SK-N-SH treated with all-trans-retinoic acid at 6 μM for 48 hours (cell line): ENCODE measurements at places on chromosomes 6 and 20.

DNA sequence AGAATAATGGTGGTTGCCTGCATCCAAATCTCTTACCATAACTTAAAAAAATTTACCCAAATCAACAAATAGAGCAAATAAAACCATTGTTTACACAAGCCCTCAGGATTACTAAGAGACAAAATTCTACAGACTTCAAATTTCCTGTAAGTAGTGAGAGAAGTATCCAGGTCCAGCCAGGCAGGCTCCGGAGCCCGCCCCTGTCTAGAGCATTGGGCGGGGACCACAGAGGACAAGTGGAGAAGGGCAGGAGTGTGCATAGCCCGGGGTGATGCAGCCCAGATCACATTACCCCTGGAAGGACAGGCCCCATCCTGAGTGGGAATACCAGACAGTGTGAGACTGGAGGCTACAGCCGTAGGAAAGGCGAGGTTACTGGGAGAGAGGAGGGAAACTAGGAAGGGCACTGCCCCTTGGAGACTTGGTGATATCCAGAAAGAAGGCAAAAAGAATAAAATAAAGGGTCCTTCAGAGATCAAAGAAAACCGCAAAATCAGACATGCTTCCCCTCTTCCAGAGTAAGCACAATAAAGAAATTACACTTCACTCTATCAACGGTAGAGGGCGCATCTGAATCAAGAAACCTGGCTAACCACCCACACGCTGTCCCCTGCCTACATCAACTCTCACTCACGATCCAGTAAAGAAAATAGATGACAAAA, 26.6 kb downstream of the RIN2 start:
- peak; percentile 92 for ATAC-seq

DNA sequence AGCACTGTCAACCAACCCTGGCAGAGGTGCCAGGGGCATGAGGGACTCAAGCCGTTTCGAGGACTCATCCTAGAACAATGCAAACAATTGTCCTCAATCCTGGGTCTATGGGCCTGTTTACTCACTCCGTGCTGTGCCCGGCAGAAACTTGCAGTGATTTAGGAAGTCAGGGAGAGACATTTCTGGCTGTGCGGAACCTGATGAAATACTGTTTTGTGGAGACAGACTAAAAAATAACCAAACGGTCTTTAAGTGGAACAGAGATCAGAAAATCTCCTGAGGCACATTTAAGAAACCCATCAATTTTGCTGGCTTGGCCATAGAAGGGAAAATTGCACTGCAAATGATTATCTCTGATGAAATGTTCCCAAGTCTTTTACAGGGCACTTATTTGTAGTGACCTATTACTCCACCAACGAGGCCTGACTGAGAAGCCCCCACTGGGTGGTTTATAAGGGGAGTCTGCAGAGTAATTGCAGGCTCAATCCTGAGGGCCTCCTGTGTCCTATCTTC, 79.8 kb upstream of the KCNK16 start:
- no peak for ATAC-seq

- no peak for ATAC-seq
These were observed 30.1 kb downstream of the CYB5R4 start for GRCh38 chr6:83889621-83890020.

DNA sequence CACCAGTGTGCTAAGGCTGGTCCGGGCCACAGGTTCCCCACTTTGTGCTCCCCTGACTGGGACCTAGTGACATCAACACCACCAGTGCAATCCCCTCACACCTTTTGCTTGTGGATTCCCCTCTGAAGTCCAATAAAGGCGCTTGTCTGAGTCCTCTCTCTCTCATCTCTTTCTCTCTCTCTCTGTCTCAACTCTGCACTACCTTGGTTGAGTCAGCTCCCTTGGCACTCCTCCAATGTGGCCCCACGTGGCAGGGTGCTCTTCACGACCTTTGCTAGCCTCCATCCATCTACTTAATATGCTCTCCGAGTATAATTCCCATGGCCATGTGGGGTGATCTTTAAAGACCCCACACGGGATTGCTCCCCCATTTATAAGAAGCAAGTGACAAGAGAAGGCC, 385.0 kb downstream of the CD83 start:
- no peak for ATAC-seq

DNA sequence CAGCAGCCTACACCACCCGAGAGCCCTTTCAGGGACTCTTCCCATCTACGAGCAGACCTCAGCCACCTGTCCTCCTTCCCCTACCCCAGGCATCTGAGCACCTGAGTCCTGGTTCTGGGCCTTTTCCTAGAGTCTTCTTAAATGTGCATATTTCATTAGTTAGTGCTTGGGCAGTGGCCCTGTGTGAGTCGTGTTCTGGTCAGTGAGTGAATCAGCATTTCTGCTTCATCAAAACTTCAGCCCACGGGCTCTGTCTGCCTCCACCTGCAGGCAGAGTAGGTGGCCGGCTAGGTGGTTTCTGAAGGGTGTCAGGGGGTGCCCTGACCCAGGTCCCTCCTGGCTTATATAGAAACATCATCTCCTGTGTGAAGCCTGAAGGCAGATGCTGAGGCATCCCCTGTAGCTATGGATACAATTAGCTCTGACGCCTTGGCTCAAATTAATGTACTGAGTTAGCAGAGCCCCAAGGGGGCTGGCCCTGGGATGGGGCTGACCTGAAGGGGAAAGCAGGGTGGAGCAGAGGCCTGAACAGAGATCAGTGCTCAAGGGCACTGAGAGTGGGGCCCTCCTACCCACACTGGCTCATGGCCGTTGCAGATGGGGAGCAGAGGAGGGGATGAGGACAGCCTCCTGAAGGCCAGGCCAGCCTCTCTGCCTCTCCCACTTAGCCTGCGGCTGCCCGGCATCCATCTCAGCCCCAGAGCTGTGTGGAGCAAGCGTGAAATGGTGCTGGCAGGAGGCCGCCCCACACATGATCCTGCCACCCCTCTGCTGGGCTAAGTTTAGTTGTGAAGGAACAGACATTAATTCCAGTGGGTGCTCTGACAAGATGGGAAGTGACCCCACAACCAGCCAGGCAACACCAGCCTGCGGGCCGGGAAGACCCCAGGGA, 13.6 kb downstream of the IP6K3 start:
- no peak for ATAC-seq

DNA sequence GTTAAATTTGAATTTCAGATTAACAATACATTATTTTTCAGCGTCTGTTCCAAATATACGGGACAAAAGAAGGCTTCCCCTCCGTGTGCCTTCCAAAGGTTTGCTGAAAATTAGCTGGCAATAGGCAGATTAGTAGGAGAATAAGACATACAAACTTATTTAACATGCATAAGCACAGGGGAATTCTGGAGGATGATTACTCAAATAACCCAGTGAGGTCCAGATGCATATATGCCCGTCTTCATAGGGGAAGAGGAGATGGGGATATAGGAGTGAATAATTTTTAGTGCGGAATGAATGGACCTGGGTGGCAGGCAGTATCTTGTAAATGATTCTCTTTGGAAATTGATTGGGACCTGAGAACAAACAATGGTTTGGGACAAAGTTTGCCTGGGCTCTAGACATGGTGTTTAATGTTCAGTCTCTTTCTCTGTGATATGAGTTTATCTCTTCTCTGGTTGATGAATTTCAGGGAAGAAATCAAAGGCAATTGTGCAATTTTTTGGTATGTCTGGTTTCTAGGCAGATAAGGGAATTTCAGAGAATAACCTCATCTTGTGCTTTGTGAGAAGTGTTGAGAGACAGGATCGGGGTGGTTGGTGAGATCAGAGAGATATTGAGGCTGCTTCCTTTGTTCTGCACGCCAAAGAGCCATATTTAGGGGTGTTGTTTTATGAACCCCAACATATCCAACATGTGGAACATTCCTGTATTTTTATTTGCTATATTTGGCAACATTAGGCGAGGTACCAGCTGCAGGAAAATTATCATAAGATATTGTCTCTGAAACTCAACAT, 63.7 kb downstream of the MKKS start:
- no peak for ATAC-seq

DNA sequence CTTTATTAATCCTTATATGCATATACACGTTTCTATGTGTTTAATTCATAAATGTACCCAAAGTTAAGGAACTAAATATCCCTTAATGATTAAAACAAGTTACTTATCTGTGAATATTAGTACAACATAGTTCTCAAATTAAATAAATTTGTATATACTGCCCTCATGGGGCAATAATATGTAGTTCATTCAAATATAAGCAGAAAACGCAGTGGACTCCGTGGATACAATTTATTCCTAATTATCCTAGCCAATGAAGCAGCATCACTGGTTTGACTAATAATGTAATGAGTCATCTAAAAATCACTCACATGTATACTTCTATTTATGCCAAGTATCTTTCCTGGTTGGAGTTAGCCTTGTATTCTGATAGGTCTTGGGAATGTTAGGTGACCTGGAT, 111.6 kb downstream of the TBC1D32 start:
- ATAC-seq = peak; percentile 71

DNA sequence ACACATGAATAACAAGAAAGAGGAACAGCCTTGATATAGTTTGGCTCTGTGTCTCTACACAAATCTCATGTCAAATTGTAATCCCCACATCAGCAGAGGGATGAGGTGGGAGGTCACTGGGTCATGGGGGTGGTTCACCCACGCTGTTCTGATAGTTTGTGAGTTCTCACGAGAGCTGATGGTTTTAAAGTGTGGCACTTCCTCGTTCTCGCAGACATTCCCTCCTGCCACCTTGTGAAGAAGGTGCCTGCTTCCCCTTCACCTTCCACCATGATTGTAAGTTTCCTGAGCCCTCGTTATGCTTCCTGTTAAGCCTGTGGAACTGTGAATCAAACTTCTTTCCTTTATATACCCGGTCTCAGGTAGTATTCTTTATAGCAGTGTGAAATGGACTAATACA, 13.1 kb downstream of the SRPK1 start:
- ATAC-seq = no peak

DNA sequence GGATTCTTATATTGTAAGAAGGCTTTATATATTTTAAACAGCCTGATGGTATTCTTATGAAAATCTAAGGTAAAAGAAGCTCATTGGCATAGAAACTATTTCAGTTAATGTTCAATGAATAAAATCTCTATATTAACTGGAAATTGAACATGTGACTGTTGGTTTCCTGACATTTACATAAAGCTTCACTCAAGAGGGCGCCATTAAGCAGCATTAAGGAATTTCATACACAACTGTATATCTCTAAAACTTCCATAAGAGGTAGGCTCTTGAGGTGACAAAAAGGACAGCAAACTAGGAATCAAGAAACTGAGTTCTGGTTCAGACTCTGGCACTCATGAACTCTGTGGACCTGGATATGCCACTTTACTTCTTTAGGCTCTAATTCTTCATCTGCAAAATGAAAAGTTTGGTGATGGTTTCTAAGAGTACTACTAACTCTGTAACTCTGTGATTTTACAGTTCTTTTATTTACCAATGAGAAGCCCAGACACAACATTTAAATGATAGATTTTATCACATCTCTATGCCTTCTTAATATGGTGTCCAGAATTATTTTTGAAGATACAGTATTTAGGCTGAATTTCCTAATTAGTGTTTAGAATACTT, 147.5 kb downstream of the FLRT3 start:
- ATAC-seq = peak; percentile 88

- no peak for ATAC-seq
These were observed 154.2 kb upstream of the TSHZ2 start for GRCh38 chr20:52817981-52818380.

DNA sequence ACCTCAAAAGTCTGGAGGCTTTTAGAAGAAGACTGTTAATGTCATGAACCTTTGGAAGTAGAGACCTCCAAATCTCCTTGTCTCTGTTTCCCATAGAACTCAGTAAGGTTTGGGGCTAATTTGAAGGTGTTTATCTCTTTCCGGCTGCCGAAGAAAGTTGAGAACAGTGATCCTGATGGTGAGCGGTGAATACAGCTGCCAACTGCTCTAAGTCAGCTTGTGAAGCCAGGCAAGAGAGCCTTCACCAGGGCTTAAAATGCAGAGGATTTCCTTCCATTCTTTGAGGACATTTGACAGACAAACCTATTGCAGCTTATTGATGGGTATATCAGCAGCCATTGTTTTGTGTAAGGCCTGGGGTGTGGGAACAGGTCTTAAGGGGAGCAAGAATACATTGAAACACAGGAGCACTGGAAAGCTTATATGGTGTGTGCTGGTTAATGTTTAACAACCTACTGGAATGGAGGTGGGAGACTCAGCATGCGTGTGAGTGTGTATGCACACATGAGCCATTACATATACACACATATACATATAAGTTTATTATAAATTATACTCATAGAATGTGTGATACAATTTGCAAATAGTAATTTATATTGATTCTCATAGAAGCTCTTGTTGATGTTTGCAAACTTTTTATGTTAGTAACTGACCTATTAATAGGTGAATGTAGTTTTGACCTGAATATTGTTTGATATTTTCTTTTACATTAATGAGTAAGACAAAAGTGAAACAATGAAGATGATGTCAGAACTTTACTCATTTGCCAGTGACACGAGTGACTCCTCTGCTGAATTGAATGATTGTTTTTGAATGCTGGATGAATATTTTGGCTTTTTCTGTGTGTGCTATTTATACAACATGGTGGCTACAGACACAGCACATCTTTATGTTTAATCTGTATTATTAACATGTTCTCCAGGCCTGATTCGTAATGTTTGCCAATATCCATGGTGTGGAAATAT, 18.1 kb downstream of the PLEKHG1 start:
- ATAC-seq = no peak

DNA sequence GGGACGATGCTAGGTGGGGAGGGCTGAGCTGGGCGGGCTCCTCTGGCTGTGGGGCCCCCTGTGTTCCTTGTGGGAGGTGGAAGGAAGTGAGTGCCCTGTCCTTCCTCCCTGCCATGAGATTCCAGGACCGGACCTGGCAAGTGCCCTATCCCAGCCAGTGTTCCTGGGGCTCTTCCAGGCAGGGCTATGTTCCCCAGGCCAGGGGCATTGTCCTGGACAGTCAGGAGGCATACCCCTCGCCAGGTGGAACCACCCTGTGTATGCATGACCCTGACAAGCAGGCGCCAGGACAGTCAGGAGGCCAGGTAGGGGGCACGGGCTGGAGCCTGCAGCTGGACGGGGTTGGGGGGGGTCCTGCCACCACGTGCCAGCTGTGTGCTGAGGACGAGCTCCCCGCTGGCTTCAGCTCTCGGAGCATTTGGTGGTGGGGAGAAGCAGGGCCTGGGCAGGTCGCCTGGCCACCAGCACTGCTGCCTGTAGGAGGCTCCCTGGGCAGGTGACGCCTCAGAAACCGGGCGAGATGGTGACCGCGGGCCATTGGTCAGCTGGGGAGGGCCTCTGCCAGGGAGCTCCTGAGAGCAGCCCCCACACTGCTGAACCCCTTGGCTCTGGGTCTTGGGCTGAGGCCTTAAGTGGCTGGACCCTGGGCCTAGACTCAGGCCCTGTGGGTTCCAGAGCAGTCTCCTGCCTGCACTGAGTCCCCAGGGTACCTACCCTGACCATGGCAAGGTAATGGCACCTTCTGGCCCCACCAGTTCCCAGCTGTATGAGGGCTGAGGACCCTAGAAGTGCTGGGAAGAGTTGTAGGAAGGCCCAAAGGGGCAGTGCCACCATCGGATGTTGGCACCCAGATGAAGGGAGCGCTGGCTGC, 694 bp downstream of the SLC17A9 start:
- ATAC-seq = no peak

- no peak for ATAC-seq
These were observed 5.7 kb downstream of the KCNG1 start for GRCh38 chr20:51017251-51017650.

GRCh38 chr6:92892626-92893170, 526.7 kb downstream of the EPHA7 start:
- ATAC-seq = no peak
